Fibroblast of skin of right quadriceps (primary cell): ENCODE measurements at places on chromosomes 6 and 20.

DNA sequence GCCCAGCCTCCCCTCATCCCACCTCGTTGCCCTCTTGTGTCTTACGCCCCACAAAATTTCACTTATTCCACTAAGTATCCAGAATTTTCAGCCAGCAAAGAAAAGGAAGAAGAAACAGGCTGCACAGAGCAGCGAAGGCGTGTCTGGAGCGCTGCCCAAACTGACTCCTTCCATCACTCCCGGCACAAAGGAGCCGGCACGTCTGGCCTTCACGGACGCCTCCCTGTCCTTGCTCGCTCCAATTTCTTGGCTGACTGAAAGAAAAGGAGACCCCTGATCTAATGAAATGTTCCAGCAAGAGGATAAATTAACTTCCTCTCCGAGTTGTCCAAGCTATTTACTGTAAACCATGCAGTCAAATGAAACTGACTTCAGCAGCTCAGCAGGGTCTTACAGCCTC lies 152.3 kb upstream of the CDH4 start:
- DNase-seq: no peak

DNA sequence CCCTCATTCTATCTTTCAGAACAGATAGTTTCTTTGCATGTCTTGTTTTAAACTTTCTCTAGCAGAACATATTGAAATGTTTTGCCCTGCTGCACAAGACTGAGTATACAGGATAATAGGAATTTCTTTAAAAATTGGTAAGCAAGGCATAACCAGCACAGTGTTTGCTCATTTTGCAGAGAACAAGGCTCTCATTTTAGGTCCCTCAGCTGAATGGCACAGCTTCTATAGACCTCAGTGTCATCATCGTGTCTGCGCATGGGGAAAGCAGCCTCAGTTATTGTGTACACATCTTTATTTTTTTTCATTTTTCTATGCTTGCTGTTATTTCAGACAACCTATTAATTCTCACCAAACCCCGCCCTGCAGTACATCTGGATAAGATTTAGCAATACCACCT lies 35.7 kb downstream of the TTI1 start:
- DNase-seq: no peak

GRCh38 chr20:51480507-51481270 lies 61.8 kb downstream of the NFATC2 start:
- no peak for DNase-seq

DNA sequence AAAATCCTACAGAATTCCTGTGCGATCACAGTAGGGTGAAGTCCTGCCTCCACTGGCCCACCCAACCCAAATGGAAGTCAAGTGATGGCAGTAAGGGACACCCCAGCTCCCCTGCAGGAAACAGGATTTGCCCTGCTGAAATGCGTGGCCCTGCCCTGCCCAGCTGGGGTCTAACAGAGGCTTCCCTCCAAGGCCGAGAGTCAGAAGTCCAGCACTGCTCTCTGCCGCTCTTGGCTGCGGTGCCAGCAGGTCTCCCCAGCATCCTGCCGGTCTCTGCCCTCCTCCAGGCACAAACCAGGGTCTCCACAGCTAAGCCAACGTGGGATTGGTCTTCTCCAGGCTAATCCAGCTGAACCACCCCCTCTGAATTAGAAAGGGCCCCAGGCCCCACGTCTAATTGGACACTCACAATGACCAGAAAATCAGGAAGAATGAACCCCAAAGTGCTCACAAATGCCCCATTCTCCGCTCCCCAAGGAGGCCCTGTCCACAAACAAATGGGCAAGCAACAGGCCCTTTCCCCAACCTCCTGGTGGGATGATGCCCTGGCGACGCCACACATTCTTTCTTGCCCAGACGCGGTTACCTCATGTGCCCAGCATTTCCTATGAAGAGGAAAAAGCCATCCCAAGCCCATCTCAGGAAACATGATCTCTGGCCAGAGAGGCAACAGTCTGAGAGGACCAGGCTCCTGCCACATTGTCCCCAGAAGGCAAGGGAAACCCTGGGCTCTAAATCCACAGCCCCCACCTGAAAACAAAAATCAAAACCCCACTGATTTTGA lies 117.2 kb downstream of the BANF2 start:
- no peak for DNase-seq

GRCh38 chr6:153231048-153231646 lies 100.1 kb upstream of the RGS17 start:
- DNase-seq: peak; percentile 28

GRCh38 chr6:20375436-20375835 lies 26.2 kb upstream of the E2F3 start:
- no peak for DNase-seq

GRCh38 chr6:85744433-85744970 lies 101.8 kb upstream of the SYNCRIP start:
- no peak for DNase-seq

DNA sequence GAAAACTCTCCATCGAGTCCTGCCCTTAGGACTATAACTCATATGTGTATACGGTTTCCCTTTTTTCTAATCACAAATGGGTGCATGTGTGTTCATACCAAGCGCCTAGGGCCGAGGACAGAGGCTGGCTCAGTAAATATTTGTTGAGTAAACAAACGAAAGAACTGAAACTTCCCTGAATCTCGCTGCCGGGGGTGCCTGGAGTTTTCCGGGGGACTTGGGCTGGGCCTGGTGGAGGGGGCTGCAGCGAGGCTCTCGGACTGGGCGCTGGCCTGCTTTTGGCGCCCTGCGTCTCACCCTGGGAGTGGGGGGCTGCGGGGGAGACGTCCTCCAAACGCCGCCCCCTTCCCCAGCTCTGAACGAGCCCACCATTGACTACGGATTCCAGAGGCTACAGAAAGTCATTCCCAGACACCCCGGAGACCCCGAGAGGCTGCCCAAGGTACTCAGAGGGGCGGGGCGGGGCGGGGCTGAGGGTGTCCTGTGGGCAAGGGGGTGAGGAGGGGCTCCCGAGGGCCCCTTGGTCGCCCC lies 49.0 kb downstream of the CPXM1 start:
- DNase-seq: no peak

DNA sequence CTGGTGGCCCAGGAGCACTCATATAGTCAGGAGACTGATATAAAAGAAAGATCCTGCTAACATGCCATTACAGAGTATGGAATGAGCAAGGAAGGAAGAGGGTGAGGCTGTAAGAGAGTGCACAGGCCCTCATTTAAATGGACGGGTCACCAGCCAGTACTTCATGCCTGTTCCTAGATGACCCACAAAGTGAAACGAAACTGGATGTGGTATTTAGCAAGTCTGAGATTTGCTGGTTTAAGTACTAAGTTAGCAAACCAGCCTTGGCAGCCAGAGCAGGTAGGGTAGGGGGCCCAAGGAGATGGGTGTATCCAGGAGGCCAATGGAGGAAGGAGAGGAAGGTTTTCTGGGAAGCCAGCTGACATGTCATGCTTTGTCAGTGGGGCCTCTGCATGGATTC lies 15.9 kb downstream of the NT5E start:
- no peak for DNase-seq

DNA sequence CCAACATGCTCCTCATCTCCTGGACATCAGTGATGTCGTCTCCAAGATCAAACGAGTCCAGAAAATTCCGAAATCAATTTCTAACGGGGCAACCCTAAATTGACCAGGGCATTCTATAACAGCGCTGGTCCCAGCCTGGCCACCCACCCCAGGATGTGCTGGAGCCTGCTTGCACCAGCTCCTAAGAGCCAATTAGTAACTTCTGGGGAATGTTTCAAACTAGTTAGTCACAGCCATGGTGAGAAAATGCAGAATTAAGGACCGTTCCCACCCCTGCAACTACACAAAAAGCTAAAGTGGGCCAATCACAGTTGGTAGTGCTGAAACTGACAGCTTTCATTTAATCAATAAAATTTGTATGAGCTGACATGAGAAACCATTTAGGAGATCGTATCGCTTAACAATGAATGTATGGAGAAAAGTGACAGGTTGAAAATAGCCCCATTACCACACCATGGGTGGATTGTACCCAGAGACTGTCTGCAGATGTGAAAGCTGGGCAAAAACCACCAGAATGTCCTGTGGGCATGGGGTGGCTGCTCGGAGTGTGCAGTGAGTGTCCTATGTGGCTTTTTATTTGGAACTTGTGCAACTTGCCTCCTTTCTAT lies 165.7 kb upstream of the AFDN start:
- DNase-seq: no peak

DNA sequence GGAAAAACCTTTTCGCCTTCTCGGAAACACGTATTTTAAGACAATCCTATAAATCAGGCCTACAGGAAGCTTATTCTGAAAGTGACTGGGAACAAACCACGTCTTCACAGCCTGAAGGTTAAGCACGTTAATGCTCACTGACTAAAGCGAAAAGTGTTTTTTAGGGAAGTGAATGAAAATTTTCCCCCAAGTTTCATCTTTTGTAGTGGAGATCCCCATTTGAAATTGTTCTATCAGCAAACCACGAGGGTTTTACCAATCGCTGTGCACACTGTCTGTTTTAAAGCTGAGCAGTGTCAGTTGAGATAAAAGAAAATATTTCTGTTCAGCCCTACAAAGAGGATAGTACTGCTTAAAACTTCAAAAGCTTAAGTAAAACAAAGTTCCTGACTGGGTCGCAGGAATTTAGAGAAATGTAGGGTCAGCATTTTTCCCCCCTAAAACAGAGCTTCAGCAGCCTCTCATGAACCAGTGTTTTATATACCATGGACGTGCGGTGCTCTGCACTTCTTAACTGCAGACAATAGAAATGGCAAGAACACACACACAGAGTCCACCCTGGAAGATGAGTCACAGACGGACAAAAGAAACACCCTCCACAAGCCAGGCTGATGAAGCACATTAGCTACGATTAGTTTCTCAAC lies 34.9 kb downstream of the SLC22A23 start:
- peak; percentile 42 for DNase-seq

GRCh38 chr6:105510746-105511145 lies 107.9 kb upstream of the PREP start:
- DNase-seq: peak; percentile 50

DNA sequence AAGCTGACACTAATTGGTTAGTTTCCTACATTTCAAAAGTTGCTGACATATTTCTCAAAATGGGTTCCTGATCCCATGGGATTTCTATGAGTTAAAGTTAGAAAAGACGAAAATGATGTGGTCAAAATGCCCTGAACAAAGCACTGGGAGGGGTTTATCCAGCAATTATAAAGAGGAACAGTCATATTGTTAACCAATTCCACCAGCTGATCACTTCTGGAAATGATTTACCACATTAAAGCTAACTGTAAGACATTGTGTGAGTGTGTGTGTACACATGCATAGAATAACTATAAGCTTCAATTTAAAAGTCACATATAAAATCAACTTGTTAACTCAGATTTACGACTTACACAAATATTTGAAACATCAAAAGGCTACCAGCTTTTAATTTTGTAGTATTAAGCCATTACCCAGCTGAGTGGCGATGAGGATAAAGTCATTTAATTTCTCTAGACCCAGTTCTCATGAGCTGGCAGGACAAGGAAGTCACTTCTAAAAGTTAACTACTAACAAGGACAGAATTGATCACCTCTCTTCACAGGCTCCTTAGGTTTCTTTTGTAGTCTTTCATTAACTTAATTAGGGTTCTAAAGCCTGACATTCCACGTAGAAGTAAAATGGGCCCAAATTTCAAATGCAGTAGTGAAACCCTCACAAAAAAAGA lies 40.4 kb downstream of the MAN1A1 start:
- peak; percentile 61 for DNase-seq

- no peak for DNase-seq
Observed at GRCh38 chr6:44636561-44637248, 249.2 kb downstream of the CDC5L start.
